ENCODE measurements at places on chromosomes 12 and 14.

- DNase-seq: no peak
Measured at GRCh38 chr12:32549675-32550079, 129.4 kb upstream of the DNM1L start.

- no peak for DNase-seq
Measured at GRCh38 chr12:32062881-32063280, 43.8 kb upstream of the BICD1 start.

DNA sequence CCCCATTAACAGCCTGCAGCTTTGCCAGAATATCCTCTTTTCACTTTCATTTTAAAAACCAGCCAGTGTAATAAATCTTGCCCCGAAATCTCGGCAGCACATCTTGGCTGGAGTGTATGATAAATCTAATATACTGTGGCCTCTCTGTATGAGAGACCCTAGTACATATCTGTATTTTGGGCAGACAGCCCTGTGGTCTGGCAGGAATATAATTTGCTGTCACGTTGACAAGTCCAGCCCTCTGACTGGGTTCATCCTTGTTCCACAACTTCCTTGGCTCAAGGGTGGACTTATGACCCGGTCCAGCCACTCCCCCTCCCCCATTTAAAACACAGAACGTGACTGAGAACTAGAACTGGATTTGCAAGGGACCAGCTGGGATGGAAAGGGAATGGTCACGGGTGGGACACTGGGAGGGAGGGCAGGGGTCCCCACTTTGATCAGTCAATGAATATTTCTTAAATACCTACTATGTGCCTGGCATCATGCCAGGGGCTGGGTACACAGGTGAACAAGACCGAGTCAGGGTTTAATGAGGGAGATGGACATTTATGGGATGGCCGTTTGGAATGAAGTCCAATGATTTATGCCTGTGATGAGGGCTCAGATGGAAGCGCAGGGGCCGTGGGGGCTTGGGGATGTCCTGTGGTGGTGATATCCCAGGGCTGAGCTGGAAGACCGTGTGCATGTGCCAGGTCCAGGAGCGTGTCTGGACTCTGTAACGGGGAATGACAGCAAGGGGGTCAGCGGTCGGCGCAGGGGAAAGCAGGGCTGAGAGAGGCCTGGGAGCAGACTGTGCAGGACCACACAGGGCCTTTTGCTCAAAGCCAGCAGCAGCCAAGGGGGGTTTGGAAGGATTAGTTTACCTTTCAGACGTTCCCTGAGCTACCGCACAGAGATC is 190.5 kb downstream of the PHETA1 start:
- no peak for DNase-seq

- DNase-seq: no peak
Measured at GRCh38 chr12:91937706-91938105, 207.9 kb downstream of the BTG1 start.

- DNase-seq: no peak
Measured at GRCh38 chr12:117501076-117501869, 139.8 kb upstream of the NOS1 start.

DNA sequence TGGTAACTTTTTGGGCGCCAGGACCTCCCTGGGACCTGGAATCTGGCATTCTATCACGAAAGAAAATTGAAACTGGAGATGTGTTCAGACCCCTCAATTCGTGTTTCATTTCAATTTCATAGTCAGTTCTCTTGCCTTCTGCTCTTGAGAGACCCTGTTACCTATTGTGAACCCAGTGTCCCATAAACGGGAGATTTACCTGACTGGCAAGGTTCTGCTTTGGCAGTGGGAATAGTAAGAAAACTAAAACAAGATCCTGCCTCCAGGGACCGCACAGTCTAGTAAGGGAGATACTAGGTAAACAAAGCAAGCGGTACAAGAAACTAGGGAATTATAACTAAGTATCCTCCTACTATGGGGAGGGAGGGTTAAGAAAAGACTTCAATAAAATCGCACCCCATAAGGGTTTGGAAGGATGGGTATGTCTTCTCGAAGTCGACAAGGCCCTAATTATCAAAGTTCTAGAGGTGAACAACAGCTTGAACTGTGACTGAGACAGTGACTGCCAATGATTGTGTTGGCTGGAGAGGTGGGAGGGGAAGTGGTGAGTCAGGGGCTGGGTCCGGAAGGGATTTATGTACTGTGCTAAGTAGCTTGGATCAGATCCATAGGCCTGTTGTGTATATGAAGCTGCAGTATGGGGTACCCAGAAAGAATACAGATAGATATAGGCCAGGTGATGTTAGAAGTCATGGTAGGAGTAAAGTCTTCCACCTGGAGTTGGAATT is 754 bp downstream of the ACSS3 start:
- DNase-seq: no peak

- no peak for DNase-seq
Measured at GRCh38 chr14:66009089-66009488, 477.1 kb upstream of the CCDC196 start.

- DNase-seq: no peak
Measured at GRCh38 chr14:52413729-52414408, 99.8 kb downstream of the PTGER2 start.

GRCh38 chr12:3106579-3106978 is 29.4 kb downstream of the TSPAN9 start:
- DNase-seq: no peak

- DNase-seq: no peak
Measured at GRCh38 chr14:93960108-93960475, 16.3 kb downstream of the ASB2 start.
